Activated CD8-positive, alpha-beta T cell treated with anti-CD3 and anti-CD28 coated beads for 36 hours (primary cell): ENCODE measurements at places on chromosomes 7 and 10. TPM values are rescaled to one million over a fixed set of nuclear protein-coding genes. Genes with fewer than 3 reads are reported as not detected.

DNA sequence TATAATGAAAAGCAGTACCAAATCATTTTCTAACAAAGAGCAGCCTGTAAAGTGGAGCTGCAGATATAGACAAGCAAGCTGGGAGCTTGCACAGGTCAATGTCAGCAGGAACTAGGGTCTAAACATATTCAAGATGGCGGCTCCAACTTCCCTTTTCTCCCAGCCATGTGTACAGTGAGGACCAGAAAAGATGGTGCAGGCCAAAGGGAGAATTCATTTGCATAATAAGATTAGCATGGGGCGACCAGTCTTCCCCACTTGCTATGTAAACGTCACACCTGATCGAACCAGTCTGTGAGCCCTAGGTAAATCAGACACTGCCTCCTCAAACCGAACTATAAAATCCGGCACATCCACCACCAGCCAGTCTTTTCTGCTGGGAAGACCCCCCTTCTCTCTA is 4.4 kb upstream of the RAPGEF5 start:
- DNase-seq = no peak

DNA sequence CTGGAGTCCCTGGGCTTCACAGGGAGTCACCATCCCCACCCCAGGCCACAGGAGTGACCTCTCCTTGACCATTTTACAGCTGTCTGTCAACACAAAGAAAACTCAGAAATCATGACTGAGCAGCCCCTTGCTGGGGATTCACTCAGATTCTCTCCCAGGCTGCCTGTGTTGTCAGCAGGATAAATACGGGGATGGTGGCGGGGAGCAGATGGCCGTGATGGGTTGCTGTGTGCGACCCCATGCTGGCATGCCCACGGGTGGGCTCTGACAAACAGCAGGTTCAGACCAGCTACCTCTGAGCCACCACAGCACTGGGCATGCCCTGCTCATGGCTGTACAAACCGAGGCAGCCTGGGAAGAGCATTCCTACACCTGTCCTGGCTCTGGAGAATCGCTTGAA is 136.1 kb downstream of the SLIT1 start:
- DNase-seq = no peak

DNA sequence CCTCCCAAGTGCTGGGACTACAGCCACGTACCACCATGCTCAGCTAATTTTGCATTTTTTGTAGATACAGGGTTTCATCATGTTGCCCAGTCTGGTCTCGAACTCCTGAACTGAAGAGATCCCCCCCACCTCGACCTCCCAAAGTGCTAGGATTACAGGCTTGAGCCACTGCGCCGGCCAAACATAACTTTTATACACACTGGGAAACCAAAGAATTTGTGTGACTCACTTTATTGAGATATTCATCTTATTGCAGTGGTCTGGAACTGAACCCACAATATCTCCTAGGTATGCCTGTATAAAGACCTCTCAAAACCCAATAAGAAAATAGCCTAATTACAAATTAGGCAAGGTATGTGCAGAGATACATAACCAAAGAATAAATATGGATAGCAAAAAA is 182.6 kb upstream of the FEZF1 start:
- no peak for DNase-seq

- no peak for DNase-seq
Measured at GRCh38 chr7:12623885-12624498, 53.5 kb downstream of the SCIN start.

GRCh38 chr7:75653651-75654050 is 85.1 kb downstream of the HIP1 start:
- no peak for DNase-seq

The LOXL4 gene
- not detected for total RNA-seq

GRCh38 chr10:132489053-132489703 is 48.4 kb upstream of the INPP5A start:
- DNase-seq = no peak

DNA sequence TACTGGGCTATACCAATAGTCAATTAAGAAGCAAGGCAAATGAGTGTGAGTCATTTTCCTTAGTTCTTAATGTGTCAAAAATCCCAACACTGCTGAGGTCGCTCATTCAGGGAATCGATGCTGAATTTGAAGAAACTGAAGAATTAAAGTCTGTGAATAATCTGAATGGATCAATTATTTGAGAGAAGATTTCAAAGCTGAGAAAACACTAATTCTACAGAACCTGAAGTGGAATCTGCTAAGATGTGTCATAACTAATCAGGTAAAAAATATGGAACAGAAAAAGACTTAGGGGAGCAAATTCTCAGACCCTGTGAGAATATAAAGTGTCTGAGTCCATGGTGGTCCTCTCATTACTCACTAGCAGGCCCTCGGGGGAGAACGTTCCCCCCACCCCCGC is 125.6 kb downstream of the DIP2C start:
- DNase-seq = no peak

GRCh38 chr10:71124921-71125748 is 87.2 kb upstream of the UNC5B start:
- DNase-seq = no peak

- peak; percentile 59 for DNase-seq
Measured at GRCh38 chr10:69567920-69568319, 5.3 kb downstream of the NEUROG3 start.

DNA sequence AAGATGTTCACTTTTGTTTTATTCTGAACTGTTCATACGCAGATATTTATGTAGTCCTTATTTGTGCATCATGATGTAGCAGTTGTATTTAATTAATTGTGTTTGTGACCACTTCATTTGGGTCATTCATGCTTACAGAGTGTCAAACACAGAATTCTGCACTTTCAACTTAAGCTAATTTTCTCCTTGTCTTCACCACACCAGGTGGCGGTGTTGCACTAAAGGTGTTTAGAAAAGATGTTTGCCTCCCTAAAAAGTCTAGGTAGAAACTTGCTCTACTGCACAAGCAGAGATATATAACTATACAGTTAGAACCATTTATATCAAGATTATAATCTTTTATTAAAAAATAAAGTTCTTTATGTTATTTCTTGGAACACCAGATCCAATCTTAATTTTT is 1.3 kb upstream of the TAS2R38 start:
- peak; percentile 48 for DNase-seq

The CPVL gene
- total RNA-seq = not detected

- DNase-seq = no peak
Measured at GRCh38 chr7:48511080-48511479, 339.8 kb downstream of the ABCA13 start.

GRCh38 chr10:61899997-61900828 is 1.3 kb upstream of the ARID5B start:
- DNase-seq = peak; percentile 74

GRCh38 chr10:71584461-71584860 is 135.1 kb downstream of the C10orf105 start:
- DNase-seq = no peak

The METTL27 gene
- total RNA-seq = not detected

DNA sequence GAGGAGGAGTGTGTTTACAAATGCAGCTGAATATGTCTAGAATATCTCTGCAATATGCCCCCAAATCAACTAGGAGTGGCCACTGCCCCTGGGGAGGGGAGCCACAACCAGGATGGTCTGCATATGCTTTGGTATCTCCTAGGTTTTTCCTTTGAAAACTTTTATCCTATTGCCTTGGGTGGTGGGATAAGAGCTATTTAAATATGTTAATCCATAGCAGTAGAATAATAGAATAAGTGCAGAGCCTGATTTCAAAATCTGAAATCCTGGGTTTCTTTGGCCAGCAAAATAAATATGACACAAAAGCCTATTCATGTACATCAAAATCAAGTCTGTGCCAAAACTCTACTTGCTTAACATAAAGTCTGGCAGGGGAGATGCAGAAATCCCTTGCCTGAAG is 79.6 kb upstream of the FGFR2 start:
- no peak for DNase-seq

- DNase-seq = no peak
Measured at GRCh38 chr10:31314256-31315150, 4.5 kb upstream of the ZEB1 start.

The APBB1IP gene
- 64.8 TPM for total RNA-seq

The NKX6-2 gene
- not detected for total RNA-seq

DNA sequence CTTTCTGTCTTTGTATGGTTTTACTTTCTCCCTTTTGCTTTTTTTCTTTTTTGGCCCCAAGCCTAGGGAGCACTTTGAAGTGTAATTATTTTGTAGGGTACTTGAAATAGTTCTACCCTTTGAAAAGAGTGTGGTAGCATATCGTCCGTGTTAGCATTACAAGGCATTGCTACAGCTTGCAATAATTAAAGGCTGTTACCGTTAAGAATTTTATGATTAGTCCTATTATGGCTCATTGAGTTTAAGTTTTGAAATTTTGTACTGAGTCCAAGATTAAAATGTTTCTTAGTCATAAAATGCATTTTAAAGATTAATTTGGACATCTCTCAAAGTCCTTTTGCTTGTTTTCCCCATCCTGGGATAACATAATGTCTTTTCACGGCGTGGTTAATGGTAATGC is 490.0 kb upstream of the LRRN3 start:
- no peak for DNase-seq

DNA sequence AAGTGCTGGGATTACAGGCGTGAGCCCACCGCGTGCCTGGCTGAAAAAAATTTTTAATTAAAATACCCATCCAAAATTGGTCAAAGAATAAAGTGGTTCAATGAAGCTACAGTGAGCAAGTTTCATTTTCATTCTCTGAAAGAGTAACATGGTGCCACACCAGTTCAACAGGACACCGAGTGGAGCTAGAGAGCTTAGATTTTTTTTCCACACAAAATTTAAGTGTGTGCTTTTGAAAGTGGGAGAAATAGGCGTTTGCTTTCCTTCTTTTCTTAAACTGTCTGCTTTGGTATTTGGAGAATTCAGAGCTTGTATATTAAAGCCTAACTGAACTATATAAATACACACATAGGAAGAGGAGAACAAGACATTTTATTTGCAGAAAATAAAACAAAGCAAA is 43.4 kb downstream of the BPGM start:
- no peak for DNase-seq

- DNase-seq = peak; percentile 55
Measured at GRCh38 chr7:32588657-32589056, 93.4 kb downstream of the AVL9 start.

DNA sequence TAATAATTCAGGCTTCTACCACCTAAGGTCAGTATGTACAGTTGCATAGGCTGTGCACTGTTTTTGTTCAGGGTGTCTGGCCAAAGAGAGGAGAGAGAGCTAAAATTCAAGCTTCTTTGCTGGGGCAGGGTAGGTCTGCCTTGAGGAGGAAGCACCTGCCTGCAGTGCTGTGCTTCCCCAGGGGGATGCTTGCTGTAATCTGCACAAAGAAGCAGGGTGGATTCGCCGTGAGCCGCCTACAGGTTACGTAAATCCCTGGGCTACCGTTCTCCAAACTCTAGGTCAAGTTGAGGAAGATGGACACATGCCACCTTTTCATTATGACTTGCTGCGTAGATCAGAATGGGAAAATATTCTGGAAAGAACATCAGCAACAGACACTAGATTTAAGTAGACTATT is 543.3 kb downstream of the TNS3 start:
- no peak for DNase-seq

DNA sequence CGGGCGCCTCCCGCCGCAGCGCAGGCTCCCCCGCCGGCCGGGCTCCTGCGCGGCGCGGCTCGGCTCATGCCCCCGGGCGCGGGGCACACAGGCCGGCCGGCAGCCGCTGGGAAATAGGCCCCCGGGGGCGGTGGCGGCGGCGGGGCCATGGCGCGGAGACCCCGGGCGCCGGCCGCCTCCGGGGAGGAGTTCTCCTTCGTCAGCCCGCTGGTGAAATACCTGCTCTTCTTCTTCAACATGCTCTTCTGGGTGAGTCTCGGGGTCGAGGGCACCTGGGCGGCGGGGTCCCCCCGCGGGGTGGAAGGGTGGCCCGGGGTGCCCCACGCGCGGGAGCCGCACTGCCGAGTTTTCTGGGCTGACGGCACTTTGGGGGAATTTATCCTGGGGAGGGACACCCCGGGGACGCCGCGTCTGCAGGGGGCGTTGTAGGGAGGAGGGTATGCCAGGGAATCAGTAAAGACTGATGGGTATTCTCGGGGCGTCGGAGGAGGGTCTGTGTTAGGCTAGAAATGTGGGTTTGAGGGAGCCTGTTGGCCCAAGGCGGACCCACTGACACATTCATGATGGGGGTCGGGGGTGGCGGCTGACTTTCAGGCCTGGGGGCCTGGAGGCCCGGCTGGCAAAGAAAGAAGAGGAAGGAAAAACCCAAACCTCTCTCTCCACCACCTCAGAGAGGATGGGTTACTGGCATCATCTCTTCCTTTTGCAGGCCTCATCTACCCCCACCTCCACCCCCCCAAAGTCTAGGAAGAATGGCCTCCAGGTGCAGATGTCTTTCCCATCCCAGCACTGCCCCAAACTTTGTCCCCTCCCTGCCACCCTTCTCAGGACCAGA is 544 bp downstream of the TSPAN33 start:
- peak; percentile 37 for DNase-seq

The REPIN1 gene
- 56.0 TPM for total RNA-seq

The TMEM196 gene
- total RNA-seq = not detected

The SORCS3 gene
- total RNA-seq = not detected
